ENCODE measurements at places on chromosomes 7 and 10.

- no peak for DNase-seq
Observed at GRCh38 chr10:32159264-32159663, 103.0 kb upstream of the KIF5B start.

- DNase-seq = peak; percentile 43
Observed at GRCh38 chr7:106421181-106421762, 136.5 kb upstream of the NAMPT start.

- DNase-seq = no peak
Observed at GRCh38 chr7:144709066-144709465, 126.8 kb downstream of the TPK1 start.

DNA sequence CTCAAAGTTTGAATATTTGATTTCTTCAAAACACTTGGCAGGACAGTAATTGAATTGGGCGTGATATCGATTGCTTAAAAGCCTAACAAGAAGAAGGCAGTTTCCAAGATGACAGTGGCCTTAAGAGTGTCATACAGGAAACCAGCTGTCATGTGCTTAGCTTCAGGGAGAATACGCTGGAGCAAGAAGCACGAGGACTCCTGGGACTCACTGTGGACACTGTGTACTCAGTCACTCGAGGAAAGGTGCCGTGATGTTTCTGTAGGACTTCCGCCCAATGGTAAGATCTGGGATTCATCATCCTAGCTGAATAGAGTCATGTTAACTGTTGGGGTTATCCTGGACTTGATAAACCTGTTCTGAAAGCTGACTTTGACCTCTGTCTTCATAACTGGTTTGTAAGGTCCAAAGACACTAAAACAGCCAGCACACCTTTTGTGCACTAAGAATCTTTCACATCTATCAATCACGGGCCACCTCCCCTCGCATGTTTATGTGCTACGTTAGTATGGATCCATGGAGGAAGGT lies 113.5 kb downstream of the CELF2 start:
- no peak for DNase-seq

GRCh38 chr10:119166564-119166963 lies 1.1 kb upstream of the SFXN4 start:
- DNase-seq = no peak

Data from NCI-H187 treated with DMSO at 0.1 percent for 48 hours (cell line).